Activated T-cell treated with anti-CD3 and anti-CD28 coated beads for 1 hour (primary cell): ENCODE measurements at places on chromosomes 12 and 14.

DNA sequence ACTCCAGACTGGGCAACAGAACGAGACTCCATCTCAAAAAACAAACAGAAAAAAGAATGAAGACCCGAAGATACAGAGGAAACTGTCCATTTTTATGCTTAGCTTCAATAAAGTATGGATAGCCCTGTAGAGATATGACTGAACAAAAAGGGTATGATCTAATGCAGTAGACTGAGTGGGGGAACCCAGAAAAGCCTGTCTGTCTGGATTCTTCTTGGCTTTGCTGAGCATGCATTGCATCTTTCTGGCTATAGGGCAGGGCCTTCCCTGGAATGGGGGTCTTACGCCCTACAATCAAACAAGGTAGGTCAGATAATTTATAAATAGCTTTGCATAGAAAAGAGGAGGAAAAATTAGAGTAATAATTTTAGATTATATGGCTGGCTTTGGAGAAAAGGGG lies 10.1 kb downstream of the MIA2 start:
- DNase-seq = no peak

GRCh38 chr12:105956662-105957457 lies 181.9 kb downstream of the NUAK1 start:
- no peak for DNase-seq

DNA sequence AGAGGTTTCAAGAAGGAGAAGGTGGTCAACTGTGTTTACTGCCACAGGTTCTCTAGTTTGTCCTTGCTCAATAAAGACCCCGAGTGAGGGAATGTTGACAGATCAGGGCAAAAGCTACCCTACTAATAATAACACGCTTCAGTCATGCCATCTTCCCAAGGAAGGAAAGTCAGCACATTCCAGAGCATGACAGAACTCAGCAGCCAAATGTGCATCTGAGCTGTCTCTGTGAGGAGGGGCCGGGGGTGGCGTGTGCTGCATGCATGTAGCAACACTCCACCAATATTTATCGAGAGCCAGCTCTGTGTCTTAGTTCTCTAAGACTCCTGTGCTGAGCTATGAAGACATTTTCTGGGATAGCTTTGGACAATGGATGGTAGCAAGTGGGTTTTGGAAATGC lies 260.4 kb downstream of the DPF3 start:
- DNase-seq = no peak

GRCh38 chr12:70553391-70553859 lies 83.8 kb downstream of the PTPRB start:
- DNase-seq = no peak

GRCh38 chr12:77861317-77861716 lies 30.6 kb downstream of the NAV3 start:
- DNase-seq = no peak

- DNase-seq = no peak
These were observed 21.4 kb downstream of the WNT5B start for GRCh38 chr12:1650260-1650977.

GRCh38 chr14:52413729-52414408 lies 99.8 kb downstream of the PTGER2 start:
- DNase-seq = no peak

DNA sequence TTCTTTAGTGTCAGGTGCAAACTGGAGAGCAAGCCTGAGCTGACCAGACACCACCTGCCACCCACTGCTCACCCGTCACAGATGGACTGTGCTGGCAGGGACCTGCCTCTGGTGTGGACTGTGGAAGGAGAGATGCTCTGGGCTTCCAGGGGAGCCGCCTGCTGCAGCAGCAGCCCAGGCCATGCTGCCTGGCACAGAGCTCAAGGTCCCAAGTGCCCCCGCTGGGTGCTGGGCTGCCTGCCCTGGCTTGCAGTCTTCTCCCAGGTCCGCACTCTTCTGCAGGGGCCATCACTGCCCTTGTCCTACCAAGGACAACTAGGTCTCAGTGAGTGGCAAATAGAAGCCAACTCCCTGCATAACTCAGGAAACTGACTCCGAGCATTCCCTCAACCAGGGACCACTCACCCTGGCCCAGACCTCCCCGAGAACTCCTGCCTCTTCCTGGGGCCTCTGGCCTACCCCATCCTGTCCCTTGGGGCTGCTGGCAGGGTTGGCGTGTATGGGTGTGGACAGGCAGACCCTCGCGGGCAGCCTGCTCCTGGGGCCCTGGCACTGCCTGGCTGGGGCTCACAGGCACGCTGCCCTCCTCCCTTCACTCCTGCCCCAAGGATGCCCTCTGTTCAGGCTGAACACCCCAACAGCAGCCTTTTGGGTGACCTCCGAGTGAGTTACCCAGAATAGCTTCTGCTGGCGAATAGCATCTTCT lies 9.3 kb downstream of the AMN start:
- DNase-seq = no peak

- no peak for DNase-seq
These were observed 650 bp downstream of the HEBP1 start for GRCh38 chr12:12999271-12999958.

GRCh38 chr14:73739174-73739898 lies 25.2 kb upstream of the PNMA1 start:
- no peak for DNase-seq

GRCh38 chr14:30771595-30771994 lies 102.8 kb upstream of the COCH start:
- DNase-seq = no peak

DNA sequence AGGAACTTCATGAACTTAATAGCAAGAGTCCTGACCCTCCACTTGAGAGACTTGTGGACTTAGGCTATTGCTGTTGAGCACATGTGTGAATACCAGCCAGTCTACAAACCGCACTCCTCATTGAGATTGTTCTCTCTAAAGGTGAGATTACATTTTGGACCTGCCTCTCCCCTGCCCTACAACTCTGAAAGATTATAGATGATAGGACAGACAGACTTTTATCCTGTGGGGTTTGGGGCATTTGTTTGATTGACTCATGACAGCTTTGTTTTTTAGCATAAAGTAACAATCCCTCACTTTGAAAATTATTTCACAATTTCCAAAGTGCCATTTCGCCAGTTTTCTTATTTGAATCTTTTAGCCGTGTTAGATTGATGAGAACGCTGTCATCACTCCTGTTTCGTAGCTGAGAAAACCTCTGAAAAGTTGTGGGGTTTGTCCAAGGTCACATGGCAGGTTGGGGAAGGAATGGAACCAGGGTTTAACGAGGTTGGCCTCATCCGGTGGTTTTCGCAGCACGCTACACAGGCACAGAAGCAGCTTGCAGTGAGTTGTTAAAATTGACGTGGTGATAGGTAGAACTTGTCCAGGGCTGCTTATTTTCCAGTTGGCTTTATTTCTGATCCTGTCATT lies 836 bp downstream of the EVL start:
- peak; percentile 59 for DNase-seq

GRCh38 chr12:111063295-111064026 lies 143.1 kb upstream of the MYL2 start:
- no peak for DNase-seq

DNA sequence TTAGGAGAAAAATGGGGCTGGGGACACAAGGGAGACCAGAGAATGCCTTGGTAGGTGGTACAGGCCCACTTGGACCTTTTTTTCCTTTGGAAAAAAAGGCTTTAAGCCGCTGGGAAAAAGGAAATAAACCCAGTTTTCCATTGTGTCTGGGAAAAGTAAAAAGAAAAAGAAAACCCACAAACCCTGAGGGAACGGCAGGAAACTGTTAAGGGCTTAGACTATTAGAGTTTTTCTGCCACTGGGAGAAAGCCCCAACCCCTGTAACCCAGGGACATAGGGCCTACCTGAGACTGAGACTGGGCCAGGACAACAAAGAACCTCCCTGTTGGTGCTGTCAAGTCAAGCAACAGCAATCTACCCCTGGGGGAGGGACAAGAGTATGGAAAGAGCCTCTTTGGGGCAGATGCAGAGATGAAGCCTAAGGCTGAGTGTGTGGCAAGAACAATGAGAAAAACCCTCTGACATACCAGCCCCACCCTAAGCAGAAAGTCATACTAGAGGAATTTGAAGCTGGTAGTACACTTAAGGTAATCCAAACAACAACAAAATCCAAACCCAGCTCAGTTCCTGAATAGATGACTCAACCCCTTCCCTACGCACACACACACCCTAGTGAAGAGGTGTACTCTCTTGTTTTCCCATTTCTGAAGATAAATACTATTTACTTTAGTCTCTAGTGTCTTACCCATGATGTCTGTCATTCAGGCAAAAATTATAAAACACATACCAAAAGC lies 22.8 kb downstream of the ATF1 start:
- no peak for DNase-seq

DNA sequence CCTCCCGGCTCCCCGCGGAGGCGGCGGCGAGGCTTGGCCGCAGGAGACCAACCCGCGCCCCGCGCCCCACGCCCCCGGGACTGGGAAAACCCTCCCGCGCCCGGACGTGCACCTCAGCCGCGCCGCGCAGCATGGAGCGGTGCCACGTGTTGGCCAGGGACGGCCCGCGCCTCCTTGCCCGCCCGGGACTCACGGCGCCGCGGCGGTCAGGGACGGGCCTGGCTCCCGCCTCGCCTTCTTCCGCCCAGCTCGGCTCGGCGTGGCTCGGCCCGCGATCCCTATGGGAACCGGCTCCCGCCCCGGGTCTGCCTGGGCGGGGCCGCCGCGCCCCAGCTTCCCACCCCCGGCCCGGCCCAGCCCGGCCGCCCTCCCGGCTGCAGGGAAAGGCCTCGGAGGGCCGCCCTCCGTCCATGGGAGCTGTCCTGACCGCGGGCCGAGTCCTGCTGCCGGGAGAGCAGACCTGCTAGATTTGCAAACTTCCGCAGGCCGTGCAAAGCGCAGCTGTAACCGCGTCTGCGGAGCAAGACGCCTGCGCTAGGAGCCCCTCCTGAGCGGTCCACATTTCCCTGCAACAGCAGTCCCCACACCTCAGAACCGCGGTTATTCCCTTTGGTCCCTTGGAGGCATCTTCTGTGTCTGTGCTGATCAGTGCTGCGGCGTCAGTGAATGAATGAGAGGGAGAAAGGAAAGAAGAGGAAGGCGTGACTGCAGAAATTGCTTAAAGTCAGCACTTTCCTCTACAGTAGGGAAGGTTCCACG lies at the start of gene CDKL1:
Gene CDKL1, minus strand, starts transcription at position 251 of the 759 bp plus-strand sequence. CDS start 1,013 bp downstream, outside the sequence.
- peak; percentile 11 for DNase-seq

GRCh38 chr12:64679487-64680001 lies 69.2 kb downstream of the RASSF3 start:
- DNase-seq = peak; percentile 39

DNA sequence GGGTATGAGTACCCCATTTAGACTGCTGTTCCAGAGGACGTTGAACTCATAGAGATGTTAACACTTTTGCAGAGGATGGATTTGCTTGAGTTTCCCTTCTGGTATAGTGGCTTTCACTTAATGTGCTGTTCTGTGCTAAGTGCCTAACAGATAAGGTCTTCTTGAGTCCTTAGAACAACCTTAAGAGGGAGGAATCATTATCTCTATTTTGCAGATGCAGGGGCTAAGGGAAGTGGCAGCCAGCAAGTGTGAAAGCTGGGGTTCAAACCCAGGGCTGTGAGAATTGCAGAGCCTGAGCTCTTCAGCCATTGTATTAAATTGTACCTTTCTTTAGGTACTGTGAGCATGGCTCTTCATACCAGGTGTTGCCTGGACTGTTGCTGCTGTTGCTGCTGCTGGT lies 122.1 kb upstream of the NRXN3 start:
- DNase-seq = no peak

GRCh38 chr12:21813751-21814150 lies 39.2 kb upstream of the KCNJ8 start:
- DNase-seq = no peak

DNA sequence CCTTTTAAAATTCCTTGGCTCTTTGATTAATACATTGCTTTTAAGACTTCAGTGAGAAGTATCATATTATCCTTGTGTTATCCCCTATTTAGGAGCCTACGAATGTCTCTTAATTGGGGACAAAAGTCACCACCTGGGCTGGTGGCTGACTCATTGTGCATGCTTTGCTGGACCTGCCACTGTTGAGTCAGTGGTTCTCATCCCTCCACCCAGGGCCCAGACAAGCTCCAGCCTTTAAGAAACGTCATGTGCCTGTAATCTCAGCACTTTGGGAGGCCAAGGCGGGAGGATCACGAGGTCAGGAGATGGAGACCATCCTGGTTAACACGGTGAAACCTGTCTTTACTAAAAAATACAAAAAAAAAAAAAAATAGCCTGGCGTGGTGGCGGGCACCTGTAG lies 57.9 kb downstream of the OTX2 start:
- DNase-seq = no peak

DNA sequence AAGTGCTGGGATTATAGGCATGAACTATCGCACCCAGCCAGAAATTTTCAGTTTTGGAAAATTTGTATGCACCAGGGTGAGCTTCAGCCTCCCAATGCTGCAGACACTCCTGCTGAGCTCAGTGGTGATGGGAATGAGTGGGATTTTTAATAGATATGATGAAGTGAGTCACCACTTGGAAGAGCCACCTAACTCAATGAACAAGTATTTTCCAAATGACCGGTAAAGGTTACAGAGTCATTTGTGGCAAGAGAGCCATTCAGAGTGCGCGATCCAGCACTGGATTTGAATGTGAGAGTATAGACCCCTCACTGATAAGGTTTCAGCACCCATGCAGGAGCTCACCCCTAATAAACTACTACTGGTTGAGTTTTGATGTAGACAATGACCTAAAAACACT lies 100.7 kb downstream of the PPP2R5C start:
- no peak for DNase-seq

DNA sequence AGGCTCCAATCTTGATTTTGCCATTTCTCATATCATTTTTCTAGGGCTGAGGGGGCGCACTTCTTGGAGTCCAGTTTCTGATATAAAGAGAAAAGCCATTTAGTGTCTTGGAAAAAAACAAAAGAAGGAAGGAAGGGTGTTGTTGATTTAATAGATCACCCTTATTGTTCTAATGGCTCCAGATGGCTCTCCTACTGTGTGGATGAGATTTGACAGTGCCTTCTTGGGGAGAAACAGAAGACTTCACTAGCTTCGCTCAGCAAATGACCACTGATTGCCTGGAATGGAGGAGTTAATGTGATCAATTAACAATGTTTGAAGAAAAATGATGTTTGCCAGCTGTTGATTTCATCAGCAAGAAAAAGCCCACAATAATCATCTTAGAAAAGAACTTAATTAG lies 216.2 kb downstream of the APAF1 start:
- DNase-seq = no peak

DNA sequence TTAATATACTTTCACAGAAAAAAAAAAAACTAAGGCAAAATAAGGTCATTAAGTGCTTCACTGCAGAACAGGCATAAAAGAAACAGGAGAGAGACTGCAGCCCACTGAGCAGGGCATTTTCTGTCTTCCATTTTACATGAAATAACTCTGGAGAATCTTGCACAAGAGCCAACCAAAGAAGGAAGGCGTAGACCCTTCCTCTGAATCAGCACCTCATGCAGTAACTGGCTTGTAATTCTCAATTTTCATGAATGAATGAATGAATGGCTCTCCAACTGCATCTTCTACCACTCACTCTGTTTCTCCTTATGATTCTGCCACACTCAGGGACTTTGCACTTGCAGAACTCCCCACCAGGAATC lies 102.0 kb upstream of the PPM1H start:
- DNase-seq = no peak

- no peak for DNase-seq
These were observed 364.5 kb downstream of the PAWR start for GRCh38 chr12:79326222-79326621.

- no peak for DNase-seq
These were observed 102.6 kb downstream of the TSPAN9 start for GRCh38 chr12:3179731-3180130.

GRCh38 chr12:93573552-93574223 lies 1.2 kb downstream of the SOCS2 start:
- DNase-seq = no peak

- no peak for DNase-seq
These were observed 20.4 kb downstream of the DLK1 start for GRCh38 chr14:100747021-100747586.

- no peak for DNase-seq
These were observed at the start of gene SLC6A12 for GRCh38 chr12:214003-214741. Gene SLC6A12, minus strand, starts transcription at chr12:214157. Its CDS starts 4,171 bp downstream, at chr12:209986.
